Aorta (tissue), 5 donors: ENCODE measurements at places on chromosomes 6 and 20. TPM values are rescaled to one million over a fixed set of nuclear protein-coding genes. Genes with fewer than 3 reads are reported as not detected.

Gene SLC17A1
- not detected for total RNA-seq

Gene RFX6
- not detected for total RNA-seq

Gene CST7
- total RNA-seq, result 4.6 TPM

Gene SLC25A27
- 19.7 TPM for total RNA-seq

Gene DYNLRB1
- 143 TPM for total RNA-seq

Gene BFSP1
- total RNA-seq, result 1.5 TPM

Gene POPDC3
- not detected for total RNA-seq

Gene MDC1
- total RNA-seq, result 33.3 TPM

Gene KIF13A
- total RNA-seq, result 89.2 TPM

Gene CGA
- not detected for total RNA-seq

Gene GRM4
- not detected for total RNA-seq

Gene ZKSCAN3
- 4.2 TPM for total RNA-seq

Gene AGER
- total RNA-seq, result 6.4 TPM

Gene PDE7B
- 6.9 TPM for total RNA-seq

Gene HLA-DOA
- 16.7 TPM for total RNA-seq

Gene SDHAF4
- 6.3 TPM for total RNA-seq

Gene TRIM31
- not detected for total RNA-seq

Gene RAET1L
- total RNA-seq, result not detected

Gene THBS2
- 1,026 TPM for total RNA-seq

Gene OVOL2
- total RNA-seq, result not detected

Gene DPPA5
- total RNA-seq, result not detected

Gene C6orf89
- total RNA-seq, result 56.9 TPM

Gene HRH3
- total RNA-seq, result not detected

Gene DNMT3B
- total RNA-seq, result 1.9 TPM

Gene ALDH8A1
- total RNA-seq, result 1.6 TPM
